ENCODE measurements at places on chromosomes 16 and 17.

DNA sequence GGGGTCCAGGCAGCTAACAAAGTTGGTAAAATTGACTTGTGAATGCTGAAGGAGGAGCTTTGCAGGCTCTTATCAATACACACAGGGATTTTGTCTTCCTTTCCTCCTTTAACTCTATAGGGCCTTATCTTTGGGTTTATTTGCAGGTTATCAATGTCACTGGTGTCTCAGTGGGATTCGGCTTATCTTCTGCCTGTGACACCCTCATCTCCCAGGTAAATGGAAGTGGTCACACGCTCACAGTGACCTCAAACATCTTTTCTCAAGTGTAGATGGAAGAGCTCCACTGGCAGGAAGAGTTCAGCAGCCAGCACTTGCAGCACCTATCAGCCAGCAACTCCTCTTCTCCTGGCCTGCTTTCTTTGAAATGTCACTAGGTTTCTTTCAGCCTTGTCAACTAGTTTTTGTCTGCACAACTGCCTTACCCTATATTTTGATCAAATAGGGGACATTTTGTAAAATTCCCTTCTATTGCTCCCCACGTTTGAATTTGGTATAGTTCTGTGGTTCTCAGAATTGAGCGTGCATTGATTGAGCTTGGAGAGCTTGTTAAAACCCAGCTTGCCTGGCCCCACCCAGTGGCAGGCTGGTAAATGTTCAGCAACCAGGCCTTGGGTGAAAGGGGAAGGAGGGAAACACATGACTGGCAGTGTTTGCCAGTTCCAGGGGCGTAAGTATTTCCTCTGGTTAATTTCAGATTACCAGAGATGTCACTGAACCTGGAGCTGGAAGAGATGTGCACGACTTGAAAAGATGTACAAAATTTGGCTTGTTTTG lies 12.8 kb downstream of the SLC47A1 start:
- DNase-seq: no peak

DNA sequence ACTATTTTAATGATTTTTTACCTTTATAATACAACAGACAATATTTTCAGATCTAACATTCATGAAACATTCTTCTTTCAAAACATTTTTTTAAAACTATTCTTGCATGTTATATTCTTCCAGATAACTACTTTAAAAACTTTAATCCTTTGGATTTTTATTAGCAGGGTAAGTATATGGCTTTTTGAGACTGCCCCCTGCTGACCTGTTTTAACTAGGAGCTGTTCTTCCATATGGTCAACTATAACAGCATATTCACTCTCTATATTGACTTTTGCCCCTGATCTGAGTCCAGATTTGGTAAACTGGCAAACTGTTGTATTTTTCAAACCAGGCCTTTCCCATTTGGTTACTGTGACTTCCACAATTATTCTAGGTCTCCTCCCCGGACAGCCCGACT lies 16.5 kb downstream of the ZNF18 start:
- no peak for DNase-seq

- DNase-seq: no peak
Measured at GRCh38 chr16:84737192-84738011, 37.6 kb downstream of the USP10 start.

DNA sequence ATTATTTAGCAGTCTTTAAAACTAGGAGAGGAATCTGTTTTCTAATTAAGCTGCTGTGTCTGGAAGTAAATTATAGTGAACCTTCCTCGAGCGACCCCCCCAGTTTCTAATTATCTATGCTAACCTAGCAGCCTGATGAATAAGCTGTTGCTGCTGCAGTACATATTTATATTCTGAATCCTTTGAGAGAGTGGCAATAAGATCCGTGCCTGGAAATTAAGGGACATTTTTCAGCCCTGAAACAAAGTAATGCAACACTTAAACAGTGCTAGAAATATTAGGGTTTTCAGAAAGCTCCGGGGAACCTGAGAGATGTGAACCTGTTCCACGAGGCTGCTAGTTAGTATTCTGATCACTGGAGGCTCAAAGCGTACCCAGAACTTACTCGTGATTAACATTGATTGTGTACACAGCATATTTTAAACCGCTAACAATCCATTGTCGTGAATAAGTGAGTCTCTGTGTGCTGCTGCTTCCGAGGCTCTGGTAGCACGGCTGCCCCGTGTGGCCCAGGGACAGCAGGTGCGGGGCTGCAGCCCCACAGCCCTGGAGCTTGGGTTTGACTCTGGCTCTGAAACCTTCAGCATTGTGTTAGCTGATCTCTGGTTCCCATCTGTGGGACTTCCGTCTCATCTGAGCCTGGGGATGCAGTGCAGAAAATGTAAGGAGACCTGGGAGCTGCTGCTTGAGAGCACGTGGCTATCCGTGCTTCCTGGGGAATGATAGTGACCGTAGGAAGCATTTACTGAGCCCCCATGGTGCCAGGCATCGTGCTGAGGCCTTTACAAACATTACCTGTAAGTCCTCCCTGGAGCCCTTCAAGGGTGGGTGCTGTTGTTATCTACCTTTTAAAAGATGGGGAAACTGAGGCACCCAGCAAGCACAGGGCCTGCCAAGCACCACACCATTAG lies 190.9 kb upstream of the CHMP6 start:
- DNase-seq: no peak

- DNase-seq: no peak
Measured at GRCh38 chr17:82876602-82877379, 37.0 kb upstream of the ZNF750 start.

DNA sequence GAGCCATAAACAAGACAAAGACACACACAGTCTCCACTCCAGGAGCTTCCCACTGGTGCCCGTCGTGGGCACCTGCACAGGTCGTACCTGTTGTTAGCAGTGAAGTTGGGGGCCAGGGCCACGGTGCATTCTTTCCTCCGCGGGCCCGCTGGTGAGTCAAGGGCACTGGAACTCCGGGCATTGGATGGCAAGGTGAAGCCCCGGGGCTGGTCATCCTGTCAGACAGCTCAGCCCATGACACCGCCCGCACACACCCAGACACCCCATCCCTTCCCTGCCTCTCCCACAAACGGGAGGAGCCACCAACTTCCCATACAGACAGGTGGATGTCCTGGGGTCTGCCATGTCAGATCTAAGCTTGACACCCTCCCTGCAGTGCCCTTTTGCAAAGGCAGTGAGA lies 16.1 kb downstream of the CEP131 start:
- no peak for DNase-seq

GRCh38 chr17:30398328-30399041 lies 19.8 kb downstream of the CPD start:
- no peak for DNase-seq

DNA sequence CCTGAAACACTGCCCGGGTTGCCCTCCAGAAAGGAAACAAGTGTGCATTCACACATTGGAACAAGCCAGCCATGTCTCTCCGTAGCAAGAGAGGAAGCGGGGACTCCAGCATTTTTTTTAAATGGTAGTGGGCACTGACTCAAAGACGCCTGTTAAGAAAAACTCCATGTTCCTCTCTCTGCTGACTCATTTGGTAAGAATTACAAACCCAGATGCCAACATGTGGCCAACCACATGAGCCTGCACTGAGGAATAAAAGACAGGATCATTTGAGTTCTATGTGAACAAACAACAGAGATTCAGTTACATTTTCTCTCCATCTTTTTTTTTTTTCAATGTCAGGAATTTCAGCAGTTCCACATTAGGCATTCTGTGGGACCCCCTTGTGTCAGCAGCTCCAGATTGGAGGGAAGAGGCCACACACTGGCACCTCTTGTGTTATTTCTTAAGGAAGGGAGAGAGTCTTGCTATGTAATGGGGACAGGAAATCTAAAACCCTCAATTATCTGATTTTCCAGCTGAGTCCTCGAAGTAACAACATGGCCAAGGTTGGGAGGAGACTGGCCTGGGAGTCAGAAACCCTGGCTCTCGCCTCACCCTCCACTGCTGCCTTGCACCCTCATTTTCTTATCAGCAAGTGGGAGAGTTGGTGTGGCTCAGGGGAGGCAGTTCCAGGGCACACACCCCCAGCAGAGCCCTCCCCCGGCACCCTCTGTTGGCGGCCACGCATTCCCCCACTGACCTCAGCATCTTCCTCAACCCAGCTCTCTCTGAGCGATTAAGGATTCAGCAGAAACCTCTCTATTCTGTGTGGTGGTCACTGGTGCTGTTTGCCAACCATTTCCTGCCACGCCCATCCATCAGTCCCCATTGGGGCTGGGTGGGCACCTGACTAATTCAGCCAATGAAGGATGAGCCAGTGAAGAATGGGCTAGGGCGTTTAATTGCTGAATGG lies 173.0 kb downstream of the FOXL1 start:
- no peak for DNase-seq

- DNase-seq: no peak
Measured at GRCh38 chr17:8031950-8032349, 6.9 kb upstream of the ALOX15B start.

DNA sequence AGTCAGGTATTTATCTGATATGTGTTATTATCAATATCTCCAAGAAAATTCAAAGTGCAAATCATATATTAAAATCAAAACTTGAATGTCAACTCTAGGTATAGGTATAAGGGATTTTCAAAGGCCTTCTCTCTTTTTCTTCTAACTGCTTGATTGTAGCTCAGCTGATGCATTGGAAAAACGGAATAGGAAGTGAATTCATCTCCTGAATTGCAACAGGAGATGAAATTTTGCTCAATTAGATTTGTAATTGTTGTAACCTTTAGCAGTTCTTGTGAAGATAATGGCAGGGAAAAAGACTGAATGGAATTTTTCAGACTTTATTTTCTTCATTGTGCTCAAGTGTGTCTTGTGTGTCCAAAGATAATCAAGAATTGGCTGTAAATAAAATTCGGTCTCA lies 190.2 kb upstream of the KCNJ16 start:
- no peak for DNase-seq

- DNase-seq: no peak
Measured at GRCh38 chr16:57446531-57447185, 527 bp downstream of the CIAPIN1 start.

DNA sequence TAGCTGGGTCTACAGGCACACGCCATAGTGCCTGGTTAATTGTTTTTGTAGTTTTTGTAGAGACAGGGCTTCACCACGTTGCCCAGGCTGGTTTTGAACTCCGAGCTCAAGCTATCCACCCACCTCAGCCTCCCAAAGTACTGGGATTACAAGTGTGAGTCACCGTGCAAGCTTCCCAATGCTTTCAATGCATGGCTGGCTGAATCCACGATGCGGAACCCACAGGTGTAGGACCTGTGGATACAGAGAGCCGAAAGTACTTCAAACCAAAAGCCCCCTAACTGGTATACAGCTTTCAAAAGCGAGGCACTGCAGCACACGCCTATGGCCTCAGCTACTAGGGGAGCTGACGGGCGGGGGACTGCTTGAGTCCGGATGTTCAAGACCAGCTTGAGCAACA lies 44.8 kb downstream of the METTL16 start:
- DNase-seq: no peak

DNA sequence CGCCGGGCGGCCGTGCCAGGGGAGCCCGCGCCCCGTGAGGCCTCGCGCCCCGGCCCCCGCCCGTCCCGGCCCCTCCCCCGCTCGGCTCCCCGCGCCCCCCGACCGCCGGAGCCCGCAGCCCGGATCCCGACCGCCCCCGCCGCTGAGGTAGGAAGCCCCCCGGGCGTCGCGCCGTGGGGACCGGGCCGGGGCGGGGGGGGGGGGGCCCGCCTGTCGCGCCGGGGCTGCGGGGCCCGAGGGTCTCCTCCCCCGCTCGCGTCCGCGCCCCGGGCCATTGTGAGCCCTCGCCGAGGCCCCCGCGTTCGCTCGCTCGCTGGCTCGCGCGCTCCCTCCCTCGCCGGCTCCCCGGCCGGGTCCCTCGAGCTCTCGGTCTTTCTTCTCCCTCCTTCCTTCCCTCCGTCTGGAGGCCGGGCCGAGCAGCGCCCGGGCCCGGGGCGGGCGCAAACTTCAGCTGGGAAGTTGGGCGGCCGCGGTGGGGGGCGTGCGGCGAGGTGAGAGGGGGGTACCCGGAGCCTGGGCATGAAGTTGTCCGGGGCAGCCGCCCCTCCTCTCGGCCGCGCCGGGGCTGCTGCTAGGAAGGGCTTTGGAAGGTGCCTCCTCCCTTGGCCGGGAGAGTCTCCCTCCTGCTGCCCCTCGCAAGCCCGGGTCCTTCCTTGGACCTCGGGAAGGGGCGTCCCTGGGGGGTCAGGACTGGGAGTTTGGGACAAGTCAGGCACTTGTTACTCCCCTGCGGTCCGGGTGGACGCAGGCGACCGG lies 419 bp downstream of the GLIS2 start:
- DNase-seq: no peak

GRCh38 chr17:12737740-12738469 lies 51.4 kb upstream of the ARHGAP44 start:
- DNase-seq: no peak

DNA sequence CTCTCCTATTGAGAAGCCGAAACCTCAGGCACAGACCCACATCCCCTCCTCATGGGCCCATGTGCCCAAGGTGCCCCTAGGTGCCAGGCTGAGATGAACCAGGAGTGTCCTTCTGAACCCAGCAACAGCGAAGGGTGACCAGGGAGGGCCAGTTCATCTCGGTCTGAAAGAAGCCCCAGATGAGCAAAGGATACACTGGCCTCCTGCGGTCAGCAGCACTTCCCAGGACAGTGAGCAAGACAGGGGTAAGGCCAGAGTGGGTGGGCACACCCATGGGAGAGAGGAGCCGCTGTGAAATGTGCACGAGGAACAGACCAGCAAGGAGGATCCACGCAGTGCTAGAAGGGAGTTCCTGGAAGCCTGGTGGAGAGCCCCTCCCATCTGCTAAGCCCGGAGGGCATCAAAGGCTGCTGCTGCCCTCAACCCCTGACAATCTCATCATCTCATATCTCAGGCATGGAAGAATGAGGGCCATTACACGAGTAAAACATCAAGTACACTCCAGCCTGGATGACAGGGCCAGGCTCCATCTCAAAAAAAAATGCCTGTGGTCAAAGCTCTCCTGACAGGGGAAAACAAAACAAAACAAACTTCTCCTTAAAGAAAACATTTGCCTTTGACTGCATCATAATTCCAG lies 3.3 kb upstream of the HBZ start:
- no peak for DNase-seq

DNA sequence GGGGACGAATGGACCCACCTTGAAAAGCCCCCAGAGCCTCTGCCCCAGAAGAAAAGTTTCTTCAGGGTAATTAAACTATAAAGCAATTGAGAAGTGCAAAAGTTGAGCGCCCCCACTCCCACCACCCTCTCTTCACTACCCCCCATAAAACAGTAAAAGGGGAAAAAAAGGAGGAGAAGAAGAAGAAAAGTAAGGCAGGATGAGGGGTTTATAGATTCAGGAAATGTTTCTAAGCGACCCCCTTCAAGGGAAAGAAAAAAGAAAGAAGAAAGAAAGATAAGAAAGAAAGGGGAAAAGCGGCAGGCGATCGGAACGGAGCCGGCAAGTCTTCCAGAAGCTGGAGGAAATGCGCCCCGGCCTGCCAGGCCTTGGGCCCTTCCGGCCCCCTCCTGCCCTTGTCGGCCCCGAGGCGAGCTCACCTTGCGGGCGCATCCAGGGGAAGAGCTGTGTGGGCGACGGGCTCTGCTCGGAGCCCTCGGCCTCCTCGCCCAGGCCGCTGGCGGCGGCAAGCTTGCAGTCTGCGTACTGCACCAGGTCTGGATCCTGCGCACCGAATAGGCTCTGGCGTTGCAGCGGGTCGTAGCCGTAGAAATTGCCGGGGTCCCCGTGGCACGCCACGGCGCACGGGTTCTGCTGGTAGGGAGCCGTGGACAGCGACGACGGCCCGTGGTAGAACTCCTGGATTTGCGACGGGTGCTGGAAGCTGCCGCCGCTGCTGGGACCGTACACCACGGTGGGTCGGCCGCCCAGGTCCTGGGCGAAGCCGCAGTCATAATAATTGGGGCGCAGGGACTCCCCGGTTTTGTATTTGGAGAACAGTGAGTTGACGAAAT lies 1.0 kb downstream of the HOXB8 start:
- DNase-seq: no peak
